ENCODE measurements at places on chromosomes 5 and 9. TPM values are rescaled to one million over a fixed set of nuclear protein-coding genes. Genes with fewer than 3 reads are reported as not detected.

DNA sequence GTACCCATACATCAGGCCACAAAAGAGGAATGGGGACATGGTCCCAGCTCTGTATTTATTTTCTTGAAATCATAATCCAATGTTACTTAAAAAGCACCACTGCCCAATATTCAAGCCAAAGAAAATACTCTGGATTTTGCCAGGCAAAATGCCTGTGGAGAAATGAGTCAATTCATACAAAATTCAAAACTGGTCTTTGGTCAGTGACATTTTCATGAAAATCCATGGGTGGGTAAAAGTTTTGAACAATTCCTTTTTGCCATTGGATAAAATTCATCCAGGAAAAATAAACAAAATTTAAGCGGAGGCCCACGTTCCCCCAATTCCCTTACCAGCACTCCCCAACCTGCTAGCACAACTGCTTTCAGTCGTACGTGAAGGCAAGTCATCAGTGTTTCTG, 186.2 kb downstream of the GLIS3 start:
- peaks cover 11% of the 10 kb centered on the region for H3K36me3 ChIP-seq
- H3K27me3 ChIP-seq: no peaks in the 10 kb centered on the region
- no peak overlapping the region for H3K4me3 ChIP-seq

DNA sequence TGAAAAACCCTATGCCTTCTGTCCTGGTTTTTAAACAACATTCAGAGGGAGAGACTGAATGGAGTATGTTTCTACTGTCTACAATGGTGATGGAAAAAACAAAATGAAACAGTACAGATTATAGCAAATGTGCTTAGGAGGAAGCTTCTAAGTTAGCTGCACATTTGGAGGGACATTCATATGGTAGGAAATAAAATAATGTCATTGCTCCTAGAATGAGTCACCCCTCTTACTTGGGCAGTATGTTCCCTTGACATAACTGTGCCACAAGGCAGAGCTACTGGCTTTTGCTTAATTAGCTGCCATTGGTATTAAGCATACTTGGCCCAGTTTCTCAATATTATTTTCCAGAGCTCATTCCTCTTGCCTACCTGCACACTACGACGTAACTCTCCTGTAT, 128.9 kb downstream of the GDNF start:
- DNase-seq: peak; percentile 14
- H3K27ac ChIP-seq: no peak overlapping the region
- H3K4me3 ChIP-seq: no peak overlapping the region
- H3K36me3 ChIP-seq: no peaks in the 10 kb centered on the region
- H3K27me3 ChIP-seq: no peaks in the 10 kb centered on the region

- no peaks in the 10 kb centered on the region for H3K27me3 ChIP-seq
- no peaks in the 10 kb centered on the region for H3K4me1 ChIP-seq
- H3K36me3 ChIP-seq: peaks cover 56% of the 10 kb centered on the region
- H3K27ac ChIP-seq: no peak overlapping the region
Observed at GRCh38 chr5:884345-885126, 8.1 kb downstream of the BRD9 start.

- H3K36me3 ChIP-seq: no peaks in the 10 kb centered on the region
- H3K4me1 ChIP-seq: no peaks in the 10 kb centered on the region
- H3K27me3 ChIP-seq: no peaks in the 10 kb centered on the region
- no peak overlapping the region for H3K27ac ChIP-seq
- no peak for DNase-seq
- H3K4me3 ChIP-seq: no peak overlapping the region
Observed at GRCh38 chr5:125750861-125751186, 672.4 kb upstream of the GRAMD2B start.

- no peak overlapping the region for H3K4me3 ChIP-seq
- no peaks in the 10 kb centered on the region for H3K27me3 ChIP-seq
- H3K4me1 ChIP-seq: peaks cover 4% of the 10 kb centered on the region
- H3K36me3 ChIP-seq: no peaks in the 10 kb centered on the region
- H3K27ac ChIP-seq: no peak overlapping the region
Observed at GRCh38 chr5:180170810-180171567, 38.0 kb downstream of the RASGEF1C start.

DNA sequence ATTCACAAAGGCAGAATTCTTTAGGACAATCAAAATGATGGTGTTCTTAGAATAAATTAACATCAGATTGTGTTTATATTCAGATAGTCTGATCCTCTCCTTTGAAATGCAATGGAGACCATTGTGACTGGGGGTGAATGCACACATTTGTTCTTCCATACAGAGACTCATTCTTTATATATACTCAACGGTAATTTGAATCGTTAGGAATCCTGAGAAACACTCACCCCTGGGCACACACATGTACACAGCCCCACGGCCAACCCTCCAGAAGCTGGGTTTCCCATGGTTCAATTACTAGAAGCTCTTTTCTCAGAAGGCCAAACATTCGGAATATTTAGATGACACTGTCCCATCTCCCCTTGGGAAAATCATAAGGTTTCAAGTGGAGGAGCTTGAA, 57.5 kb upstream of the EPB41L4B start:
- no peak overlapping the region for H3K4me3 ChIP-seq
- no peaks in the 10 kb centered on the region for H3K36me3 ChIP-seq
- peaks cover 14% of the 10 kb centered on the region for H3K4me1 ChIP-seq

- H3K27ac ChIP-seq: no peak overlapping the region
- H3K4me1 ChIP-seq: peaks cover 10% of the 10 kb centered on the region
- no peaks in the 10 kb centered on the region for H3K36me3 ChIP-seq
- no peak overlapping the region for H3K4me3 ChIP-seq
- H3K27me3 ChIP-seq: peaks cover 7% of the 10 kb centered on the region
- DNase-seq: no peak
Observed at GRCh38 chr5:116492776-116493175, 81.8 kb downstream of the SEMA6A start.

The BARX1 gene
- total RNA-seq: 0.73 TPM

GRCh38 chr9:2234371-2234893, 219.3 kb downstream of the SMARCA2 start:
- peaks cover 4% of the 10 kb centered on the region for H3K4me1 ChIP-seq
- H3K36me3 ChIP-seq: no peaks in the 10 kb centered on the region
- H3K4me3 ChIP-seq: no peak overlapping the region
- no peak for DNase-seq
- H3K27me3 ChIP-seq: peaks cover 3% of the 10 kb centered on the region

The FAM53C gene
- 43.8 TPM for total RNA-seq

The FBXO38 gene
- total RNA-seq: 36.2 TPM

The SMC5 gene
- total RNA-seq: 26.8 TPM

- no peaks in the 10 kb centered on the region for H3K36me3 ChIP-seq
- peaks cover 4% of the 10 kb centered on the region for H3K4me1 ChIP-seq
- peaks cover 32% of the 10 kb centered on the region for H3K27me3 ChIP-seq
- H3K27ac ChIP-seq: no peak overlapping the region
- no peak for DNase-seq
Observed at GRCh38 chr9:19787672-19788071, 1.2 kb downstream of the SLC24A2 start.

GRCh38 chr9:133428617-133429101, 6.5 kb downstream of the ADAMTS13 start:
- H3K27me3 ChIP-seq: peaks cover 13% of the 10 kb centered on the region
- no peaks in the 10 kb centered on the region for H3K36me3 ChIP-seq
- H3K27ac ChIP-seq: no peak overlapping the region
- DNase-seq: no peak
- H3K4me3 ChIP-seq: no peak overlapping the region
- no peaks in the 10 kb centered on the region for H3K4me1 ChIP-seq

GRCh38 chr5:139681466-139681865, 33.3 kb downstream of the CXXC5 start:
- H3K36me3 ChIP-seq: peaks cover 2% of the 10 kb centered on the region
- H3K4me1 ChIP-seq: peaks cover 59% of the 10 kb centered on the region
- H3K4me3 ChIP-seq: no peak overlapping the region
- H3K27ac ChIP-seq: no peak overlapping the region
- no peaks in the 10 kb centered on the region for H3K27me3 ChIP-seq
- no peak for DNase-seq

- H3K4me3 ChIP-seq: no peak overlapping the region
- peaks cover 100% of the 10 kb centered on the region for H3K27me3 ChIP-seq
- no peaks in the 10 kb centered on the region for H3K36me3 ChIP-seq
- no peak overlapping the region for H3K27ac ChIP-seq
Observed at GRCh38 chr9:37034305-37034937, 353 bp upstream of the PAX5 start.

- H3K36me3 ChIP-seq: no peaks in the 10 kb centered on the region
- H3K27me3 ChIP-seq: no peaks in the 10 kb centered on the region
- no peak overlapping the region for H3K4me3 ChIP-seq
Observed at GRCh38 chr5:71832812-71833715, 114.0 kb downstream of the CARTPT start.

DNA sequence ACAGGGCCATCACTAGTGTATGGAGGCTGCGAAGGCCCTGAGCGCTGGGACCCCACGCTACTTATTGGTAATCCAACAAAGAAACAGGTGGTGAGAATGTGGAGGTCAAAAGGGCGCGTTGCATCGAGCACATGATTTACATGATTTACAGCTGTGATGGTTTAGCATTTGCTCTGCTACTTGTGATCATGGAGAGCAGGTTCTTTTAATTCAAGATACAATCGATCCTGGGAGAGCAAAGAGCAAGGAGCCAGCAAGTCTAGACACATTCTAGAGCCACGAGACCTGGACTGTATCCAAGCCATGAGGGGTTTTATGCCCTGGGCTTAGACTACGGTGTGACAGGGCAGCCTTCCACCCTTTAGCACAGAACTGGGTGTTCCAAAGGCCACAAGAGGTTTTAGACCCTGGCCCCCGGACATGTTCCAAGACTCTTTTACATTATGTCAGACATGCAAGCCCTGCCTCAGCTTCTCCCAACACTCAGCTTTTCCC, 47.0 kb upstream of the CLK4 start:
- no peak overlapping the region for H3K27ac ChIP-seq
- no peaks in the 10 kb centered on the region for H3K4me1 ChIP-seq
- no peak for DNase-seq

The CD274 gene
- total RNA-seq: 21.4 TPM

DNA sequence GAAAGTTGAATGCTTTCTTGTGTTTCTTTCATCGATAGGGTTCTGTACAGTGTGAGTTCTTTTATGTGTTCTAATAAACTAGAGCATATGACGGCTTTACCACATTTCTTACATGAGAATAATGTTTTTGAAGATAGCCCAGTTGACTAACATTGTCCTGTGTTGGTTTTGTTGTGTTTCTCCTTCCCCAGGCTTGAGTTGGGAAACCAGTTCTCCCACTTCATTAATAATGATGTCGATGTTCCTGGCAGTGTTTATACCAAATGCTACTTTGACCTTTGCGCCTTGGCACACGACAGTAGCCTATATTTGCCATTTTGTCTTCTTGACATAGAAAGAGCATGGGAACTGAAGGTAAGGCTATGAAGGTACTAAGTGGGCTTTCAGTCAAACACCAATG, 14.4 kb upstream of the ZNF782 start:
- H3K27ac ChIP-seq: no peak overlapping the region
- DNase-seq: no peak
- H3K4me3 ChIP-seq: no peak overlapping the region
- no peaks in the 10 kb centered on the region for H3K4me1 ChIP-seq
- no peaks in the 10 kb centered on the region for H3K36me3 ChIP-seq
- no peaks in the 10 kb centered on the region for H3K27me3 ChIP-seq

DNA sequence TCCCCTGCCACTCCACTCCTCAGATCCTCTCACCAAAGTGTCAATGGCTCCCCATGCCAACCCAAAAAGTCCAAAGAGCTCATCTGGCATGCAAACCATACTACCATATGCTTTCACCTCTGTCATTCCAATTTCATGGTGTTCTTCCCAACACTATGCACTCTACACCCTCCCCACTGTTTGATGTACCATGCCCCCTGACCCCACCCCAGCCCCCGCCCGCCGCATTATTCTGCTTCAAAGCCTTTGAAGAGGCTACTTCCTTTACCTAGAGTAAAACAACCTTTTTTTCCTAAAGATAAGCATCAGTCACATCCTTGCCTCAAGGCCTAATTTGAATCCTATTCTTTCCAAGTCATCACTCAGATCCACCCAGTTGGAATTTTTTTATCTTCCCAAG, 226.3 kb downstream of the DEPDC1B start:
- DNase-seq: no peak
- no peaks in the 10 kb centered on the region for H3K4me1 ChIP-seq
- H3K27ac ChIP-seq: no peak overlapping the region
- H3K36me3 ChIP-seq: no peaks in the 10 kb centered on the region

The IGIP gene
- total RNA-seq: 2.4 TPM

The SPINK1 gene
- total RNA-seq: not detected

The TNFSF8 gene
- total RNA-seq: not detected

DNA sequence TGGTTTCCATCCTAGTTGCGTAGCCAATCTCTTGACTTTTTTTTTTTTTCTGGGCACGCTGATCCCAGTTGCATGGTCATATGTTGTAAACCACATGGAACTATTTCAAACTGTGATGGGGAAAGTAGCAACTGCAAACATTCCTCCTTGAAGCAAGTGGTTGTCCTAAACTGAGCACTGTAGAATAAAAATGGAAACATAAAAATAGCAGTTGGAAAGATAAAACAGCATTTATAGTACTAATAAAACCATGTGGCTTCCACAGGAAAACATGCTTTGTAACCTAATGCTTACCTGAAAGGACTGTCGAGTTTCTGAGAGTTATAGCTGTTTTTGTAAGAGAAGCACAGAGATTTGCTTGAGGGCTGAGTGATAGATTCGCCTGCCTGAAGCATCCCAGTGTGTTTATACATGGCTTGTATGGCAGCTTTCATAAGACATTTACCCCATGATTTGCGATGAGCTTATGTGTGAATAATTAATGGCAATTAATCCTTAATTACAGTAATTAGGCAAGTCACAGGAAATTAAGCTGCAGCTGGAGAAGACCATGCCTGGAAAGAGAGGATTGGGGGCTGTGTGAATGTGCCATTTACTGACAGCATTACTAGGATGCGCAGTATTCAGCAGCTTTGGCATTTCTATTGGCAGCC, 136.5 kb downstream of the PBX3 start:
- no peaks in the 10 kb centered on the region for H3K27me3 ChIP-seq
- no peaks in the 10 kb centered on the region for H3K36me3 ChIP-seq
- H3K4me3 ChIP-seq: no peak overlapping the region
- DNase-seq: no peak
- H3K4me1 ChIP-seq: peaks cover 6% of the 10 kb centered on the region

The FGF1 gene
- total RNA-seq: 42.2 TPM

The SPINK7 gene
- not detected for total RNA-seq

DNA sequence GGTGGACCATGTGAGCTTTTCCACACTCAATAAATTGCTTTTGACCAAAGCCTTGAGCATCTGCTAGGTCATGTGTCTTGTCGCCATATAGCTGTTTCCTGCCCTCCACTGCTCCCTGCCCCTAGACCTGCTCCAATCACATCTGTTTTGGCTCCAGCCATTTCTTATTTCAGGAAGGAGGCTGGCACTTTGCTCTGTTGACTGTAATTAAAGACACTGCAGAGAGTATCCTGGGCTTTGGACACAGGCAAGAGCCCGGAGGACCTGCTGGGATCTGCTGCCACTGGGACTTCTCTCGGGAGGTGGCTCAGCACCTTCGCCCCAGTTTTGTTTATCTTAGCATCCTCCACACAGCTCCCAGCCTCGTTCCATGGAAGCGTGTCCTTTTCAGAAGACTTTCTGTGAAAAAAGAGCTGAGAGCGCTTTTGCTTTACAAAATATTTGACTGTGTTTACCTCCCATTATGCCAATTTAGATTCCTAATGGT, 153.2 kb downstream of the MED10 start:
- no peak for DNase-seq
- no peaks in the 10 kb centered on the region for H3K36me3 ChIP-seq

The SPATA31D4 gene
- total RNA-seq: not detected

All from astrocyte (in vitro differentiated cells and primary cell).